Endodermal cell (in vitro differentiated cells): ENCODE measurements at places on chromosomes 11 and 22. TPM values are rescaled to one million over a fixed set of nuclear protein-coding genes. Genes with fewer than 3 reads are reported as not detected.
A peak's percentile ranks its signal among the peaks of the same experiment; 100 is the strongest.

GRCh38 chr11:124152770-124153407, 30.3 kb upstream of the OR10D3 start:
- DNase-seq = no peak

DNA sequence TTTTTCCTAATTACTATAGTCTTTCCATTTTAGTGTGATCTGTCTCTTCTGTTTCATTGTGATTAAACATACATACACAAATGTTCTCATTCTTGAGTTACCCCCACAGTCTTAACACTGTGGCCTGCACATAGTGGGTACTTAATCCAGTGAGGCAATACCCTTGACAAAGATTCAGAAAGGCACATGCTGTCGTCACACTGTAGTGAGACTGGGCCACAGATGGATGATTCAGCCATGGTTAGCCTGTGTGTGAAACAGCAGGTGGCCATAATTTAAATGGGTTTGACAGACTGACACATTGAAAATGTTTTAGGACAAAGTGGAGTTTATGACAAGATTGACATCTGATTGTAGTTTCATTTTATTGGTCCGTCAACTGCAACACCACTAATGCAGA, 313.1 kb downstream of the C11orf87 start:
- no peak for DNase-seq

- DNase-seq = no peak
Observed at GRCh38 chr11:11816511-11817314, 25.1 kb upstream of the USP47 start.

DNA sequence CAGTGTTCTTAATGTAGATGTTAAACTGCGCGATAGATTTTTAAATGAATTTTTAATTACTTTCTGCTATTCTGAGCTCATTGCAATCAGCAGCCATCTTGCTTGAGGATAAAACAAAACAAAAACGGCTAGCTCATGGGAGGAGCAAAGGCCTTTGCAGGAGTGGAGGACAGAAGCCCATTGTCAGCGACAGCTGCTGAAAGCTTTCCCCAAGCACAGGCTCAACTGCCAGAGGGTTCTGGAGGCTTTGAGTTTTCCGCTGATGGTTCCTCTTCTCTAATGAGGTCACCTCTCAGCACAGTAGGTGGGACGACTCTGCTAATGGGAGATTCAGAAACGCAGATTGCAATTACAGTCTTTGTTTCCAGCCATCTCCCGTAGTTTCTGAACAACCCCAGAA, 167.1 kb upstream of the TTC12 start:
- peak; percentile 78 for DNase-seq

- peak; percentile 92 for DNase-seq
Observed at GRCh38 chr22:30968015-30968923, at the start of gene MORC2. MORC2 (minus strand) TSS chr22:30968774; CDS start chr22:30967889, 885 bp downstream.

DNA sequence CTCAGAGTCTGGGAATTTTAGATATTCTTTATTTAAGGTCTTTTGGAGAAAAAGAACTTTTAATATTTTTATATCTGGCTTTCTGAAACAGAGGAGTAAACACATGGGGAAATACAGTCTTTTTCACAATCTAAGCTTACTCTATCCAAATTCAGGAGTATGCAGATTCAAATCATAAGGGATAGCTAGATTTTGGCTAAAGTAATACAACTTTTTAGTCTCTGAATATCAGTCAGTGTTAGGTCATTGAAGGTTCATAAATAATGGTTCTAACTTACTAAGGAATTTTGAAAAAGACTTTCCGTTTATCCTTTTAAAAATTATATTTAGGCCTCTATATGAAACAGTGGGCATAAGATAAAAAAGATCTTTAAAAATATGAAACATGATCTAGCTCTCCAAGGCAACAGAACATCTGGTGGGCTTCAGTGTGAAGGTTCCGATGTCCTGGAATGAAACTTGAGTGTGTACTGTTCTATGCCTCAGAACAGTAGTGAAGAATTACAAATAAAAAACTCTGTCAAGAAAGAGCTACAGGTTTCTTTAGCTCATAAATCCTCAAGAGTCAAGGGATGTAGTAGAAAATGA, 165.2 kb upstream of the PDGFD start:
- no peak for DNase-seq

- no peak for DNase-seq
Observed at GRCh38 chr11:118491041-118491440, 36.2 kb upstream of the TTC36 start.

DNA sequence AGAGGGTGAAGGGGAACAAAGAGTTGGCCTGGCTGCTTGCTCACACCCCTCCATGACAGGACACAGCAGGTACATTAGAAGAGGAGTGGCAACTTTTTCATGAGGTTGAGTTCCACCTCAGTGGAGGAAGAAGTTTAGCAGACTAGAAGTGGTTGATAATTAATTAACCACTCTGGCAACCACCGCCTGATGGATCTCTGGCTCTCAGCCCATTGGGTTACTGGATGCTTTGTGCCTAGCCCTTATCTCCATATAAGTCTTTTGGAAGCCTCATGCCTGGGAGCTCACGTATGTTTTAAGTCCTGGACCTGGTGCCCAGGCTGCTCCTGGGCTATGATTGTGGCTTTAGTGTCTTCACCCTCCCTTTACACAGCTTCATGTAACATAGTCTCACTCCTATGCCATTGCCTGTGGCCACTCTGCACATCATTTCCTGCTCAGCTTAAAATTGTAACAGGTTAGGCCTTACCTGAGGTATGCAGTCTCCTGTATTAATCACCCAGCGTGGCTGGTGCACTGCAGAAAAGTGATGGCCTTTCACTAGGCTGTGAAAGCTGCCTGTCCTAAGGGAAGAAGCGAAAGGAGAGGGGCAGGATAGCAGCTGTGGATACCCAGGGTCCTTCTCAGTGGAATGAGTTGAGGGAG, 72.7 kb upstream of the CRTAM start:
- DNase-seq = no peak

DNA sequence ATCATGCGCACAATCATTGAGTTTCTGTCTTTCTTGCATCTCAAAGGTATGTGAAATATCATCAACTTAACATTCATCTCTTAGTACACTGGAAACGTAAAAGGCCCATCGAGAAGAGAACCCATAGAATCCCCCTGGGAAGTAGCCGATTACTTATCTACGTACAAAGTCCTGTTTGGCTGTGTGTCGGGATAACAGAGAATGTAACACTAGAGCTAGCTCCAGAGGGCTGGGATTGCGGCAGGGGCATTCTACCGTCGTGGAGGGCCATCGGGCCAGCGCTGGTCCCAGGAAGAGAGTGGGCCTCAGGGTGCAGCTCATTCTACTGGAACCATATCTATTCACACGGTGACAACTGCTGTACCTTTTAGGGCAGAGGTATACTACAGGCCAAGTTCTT, 4.5 kb downstream of the GAL start:
- peak; percentile 43 for DNase-seq

- DNase-seq = peak; percentile 48
Observed at GRCh38 chr11:4065601-4066377, 28.8 kb upstream of the RRM1 start.

DNA sequence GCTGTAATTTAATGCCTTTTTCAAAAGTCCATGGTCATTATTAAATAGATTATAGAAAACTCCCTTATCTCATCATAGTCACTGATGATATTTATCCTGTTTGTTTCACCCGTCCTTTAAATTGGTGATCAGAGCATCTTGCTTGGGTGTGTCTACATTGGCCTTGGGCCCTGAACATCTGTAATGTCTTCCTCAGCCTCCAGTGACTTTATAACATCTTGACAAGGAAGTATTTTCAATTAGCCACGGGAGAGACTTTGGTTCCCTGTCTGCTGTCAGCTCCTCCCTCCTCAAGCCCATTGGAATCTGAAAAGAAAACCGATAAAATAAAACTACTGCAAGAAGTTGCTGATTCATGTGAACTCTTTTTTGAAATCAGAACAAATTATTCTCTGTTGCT, 116.9 kb upstream of the TTC12 start:
- DNase-seq = no peak

GRCh38 chr11:77999446-78000030, 5.1 kb upstream of the INTS4 start:
- no peak for DNase-seq

- no peak for DNase-seq
Observed at GRCh38 chr22:40121461-40121860, 56.3 kb upstream of the TNRC6B start.

GRCh38 chr11:72783144-72783905, 10.5 kb downstream of the STARD10 start:
- DNase-seq = peak; percentile 37

- no peak for DNase-seq
Observed at GRCh38 chr22:40345271-40345670, 1.0 kb upstream of the ADSL start.

DNA sequence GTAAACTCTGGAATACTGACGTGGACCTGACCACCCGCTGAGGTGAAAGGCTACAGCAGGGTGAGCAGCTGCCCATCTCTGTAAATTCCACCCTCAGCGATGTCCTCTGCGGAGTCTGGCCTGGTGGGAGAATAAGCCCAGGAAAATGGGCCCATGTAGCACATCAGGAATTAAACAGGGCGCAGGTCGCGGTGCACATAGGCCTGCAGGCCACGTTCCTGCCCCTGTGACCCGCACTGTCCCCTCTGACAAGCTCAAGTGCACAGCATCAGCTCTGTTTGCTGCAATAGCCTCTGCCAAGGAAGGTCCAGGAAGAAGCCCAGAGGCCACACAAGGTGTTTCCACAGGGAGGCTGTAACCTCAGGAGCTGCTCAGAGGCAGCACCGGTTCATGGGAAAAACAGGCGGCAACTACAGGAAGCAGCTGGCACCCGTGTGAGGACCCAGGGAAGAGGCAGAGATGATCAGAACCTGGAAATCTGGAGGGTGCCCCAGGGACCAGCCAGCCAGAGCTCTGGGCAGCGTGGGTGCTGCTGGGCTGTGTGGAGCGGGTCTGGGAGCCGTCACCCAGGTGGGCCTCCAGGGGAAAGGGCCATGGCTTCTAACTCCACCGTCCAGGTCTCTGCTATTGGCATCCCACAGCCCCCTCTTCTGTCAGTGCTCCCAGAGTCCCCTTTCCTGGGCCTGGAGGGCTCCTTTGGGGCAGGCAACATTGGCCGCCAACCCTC, 808 bp upstream of the IFITM2 start:
- no peak for DNase-seq

GRCh38 chr22:38347944-38348750, 30.9 kb upstream of the CSNK1E start:
- peak; percentile 56 for DNase-seq

- DNase-seq = no peak
Observed at GRCh38 chr11:102589047-102589459, 36.1 kb downstream of the MMP20 start.

- peak; percentile 65 for DNase-seq
Observed at GRCh38 chr22:39299829-39300178, 19.6 kb downstream of the RPL3 start.

DNA sequence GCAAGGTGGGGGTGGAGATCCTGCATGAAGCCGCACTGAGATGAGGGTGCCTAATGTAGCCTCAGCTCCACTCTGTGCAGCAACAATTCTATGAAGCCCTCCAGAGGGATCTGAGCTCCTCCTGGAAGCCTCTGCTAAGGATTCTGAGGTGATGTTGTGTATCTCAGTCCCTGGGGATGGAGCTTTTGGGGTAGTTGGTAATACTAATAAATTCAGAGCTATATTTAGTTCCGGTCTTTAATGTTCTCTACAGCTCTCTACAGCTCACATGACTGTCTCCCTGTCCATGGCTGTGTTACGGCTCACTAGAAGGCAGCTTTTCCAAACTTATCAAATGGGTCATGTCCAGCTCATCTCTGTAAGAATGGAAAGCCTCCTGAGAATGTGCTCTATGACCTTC, 93.4 kb downstream of the ISX start:
- DNase-seq = peak; percentile 22

GRCh38 chr11:63504933-63505586, 824 bp upstream of the LGALS12 start:
- DNase-seq = no peak

- peak; percentile 99 for DNase-seq
Observed at GRCh38 chr11:57639321-57640067, 10.2 kb downstream of the YPEL4 start.

DNA sequence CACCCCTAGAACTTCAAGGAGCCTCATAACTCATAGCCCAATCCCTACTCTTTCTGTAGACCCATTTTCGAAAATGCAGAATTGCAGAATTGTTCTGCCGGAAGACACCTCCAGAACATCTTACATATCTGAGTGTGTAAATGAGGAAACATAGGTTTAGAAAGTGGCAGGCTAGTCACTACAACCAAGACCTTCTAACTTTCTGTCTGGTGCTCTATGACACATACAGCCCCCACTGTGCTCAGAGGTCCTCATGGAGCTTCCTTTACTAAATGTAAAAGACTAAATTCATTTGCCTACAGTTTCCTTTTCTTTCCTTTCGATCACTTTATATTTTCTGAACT, 132.1 kb upstream of the DDI1 start:
- no peak for DNase-seq

GRCh38 chr11:109222761-109223160, 199.2 kb upstream of the C11orf87 start:
- no peak for DNase-seq

DNA sequence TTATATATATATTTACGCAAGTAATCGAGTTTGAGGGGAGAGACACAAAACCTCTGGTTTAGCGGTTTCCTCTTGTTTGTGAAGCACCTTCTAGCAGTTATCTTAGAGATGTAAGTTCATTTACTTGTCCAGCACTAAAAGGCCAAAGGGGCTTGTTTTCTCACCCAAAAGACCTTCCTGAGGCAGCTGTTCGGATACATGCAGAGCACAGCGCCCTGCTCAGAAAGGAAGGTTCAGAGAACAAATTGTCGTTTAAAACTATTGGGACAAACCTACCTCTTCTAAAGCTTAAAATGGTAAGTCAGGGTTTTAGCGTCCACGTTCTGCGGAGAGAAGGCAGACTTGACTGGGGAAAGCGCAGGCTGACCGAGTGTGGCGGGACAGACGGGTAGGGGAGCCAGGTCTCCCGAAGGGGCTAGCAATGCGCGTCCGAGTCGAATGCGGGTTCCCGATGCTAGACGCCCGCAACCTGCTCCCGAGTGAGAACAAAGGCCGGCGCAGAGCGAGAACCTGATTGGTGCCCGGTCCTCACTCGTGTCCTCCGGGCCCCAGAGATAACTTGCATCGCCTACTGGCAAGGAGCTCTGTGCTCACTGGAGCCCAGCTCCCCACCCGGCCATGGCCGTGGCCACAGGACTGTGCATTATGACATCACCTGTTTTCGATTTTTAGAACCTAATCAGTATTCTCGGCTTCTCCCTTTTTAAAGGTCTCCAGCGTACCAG, 1.0 kb upstream of the SESN3 start:
- DNase-seq = peak; percentile 88

DNA sequence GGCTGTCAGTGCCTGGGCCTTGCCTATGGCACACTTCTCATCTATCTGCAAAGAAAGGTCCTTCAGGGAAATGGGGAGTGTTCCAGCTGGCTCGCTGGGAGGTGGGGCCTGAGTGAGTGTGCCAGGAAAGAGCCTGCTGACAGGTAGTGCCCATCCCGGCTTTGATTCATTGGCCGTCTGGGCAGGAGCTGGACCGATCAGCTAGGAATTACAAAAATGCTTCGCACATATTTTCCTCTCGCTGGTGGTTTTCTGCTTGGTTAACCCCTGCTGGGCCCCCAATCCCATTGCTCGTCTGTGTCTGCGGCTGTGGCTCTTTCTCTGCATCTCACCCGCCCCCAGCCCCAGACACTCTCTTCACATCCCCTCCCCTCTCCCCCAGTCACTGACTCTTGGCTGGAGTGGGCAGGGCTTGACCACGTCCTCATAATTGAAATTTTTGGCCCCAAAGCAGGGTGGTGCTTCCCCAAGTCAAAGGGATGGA, 10.8 kb downstream of the LIF start:
- DNase-seq = peak; percentile 74

The NXPE4 gene
- total RNA-seq = not detected in 3 replicates

The CRYBB3 gene
- total RNA-seq = 0.36 and 0.97 TPM in 2 replicates

The MMP13 gene
- not detected in 3 replicates for total RNA-seq

The MS4A6E gene
- total RNA-seq = not detected in 3 replicates

The FLRT1 gene
- 0.59 TPM in 1 of 3 replicates, not detected in the others for total RNA-seq

The MRGPRX4 gene
- total RNA-seq = not detected in 3 replicates

The XNDC1N gene
- 8.4 and 11.4 TPM in 2 replicates for total RNA-seq

The BRMS1 gene
- total RNA-seq = 23.7 to 38.7 TPM (median 33.2 TPM) in 3 replicates

The SSTR3 gene
- total RNA-seq = 0.14 and 0.20 TPM in 2 replicates
